ENCODE measurements at places on chromosomes 5 and 9. TPM values are rescaled to one million over a fixed set of nuclear protein-coding genes. Genes with fewer than 3 reads are reported as not detected.

ADCY2 gene
- 2.2 TPM for total RNA-seq

CCIN gene
- total RNA-seq: not detected

CKS2 gene
- total RNA-seq: 52.7 TPM

GRCh38 chr5:132147663-132148062, 74.1 kb downstream of the CSF2 start:
- H3K4me1 ChIP-seq: no peaks in the 10 kb centered on the region
- H3K4me3 ChIP-seq: no peak overlapping the region
- H3K27ac ChIP-seq: no peak overlapping the region
- no peak for DNase-seq

DNA sequence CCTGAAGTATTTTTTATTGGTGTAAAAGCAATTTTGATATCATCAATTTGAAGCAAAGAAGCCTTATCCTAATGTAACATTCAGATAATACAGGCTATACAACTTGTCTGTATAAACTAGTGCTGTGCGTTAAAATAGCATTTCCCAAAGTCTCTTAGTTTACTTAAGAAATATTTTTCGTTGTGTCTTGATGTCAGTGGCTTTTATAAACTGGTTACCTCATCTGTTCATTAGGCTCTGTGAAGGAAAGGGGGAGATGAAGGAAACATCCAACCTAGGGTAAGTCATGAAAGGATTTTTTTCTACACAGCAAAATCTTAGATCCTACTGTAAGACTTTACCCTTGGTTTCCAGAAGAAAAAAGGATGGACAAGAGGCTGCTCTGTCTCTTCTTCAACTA, 272.9 kb downstream of the PJA2 start:
- no peak for DNase-seq
- H3K4me3 ChIP-seq: no peak overlapping the region
- H3K4me1 ChIP-seq: peaks cover 10% of the 10 kb centered on the region
- no peak overlapping the region for H3K27ac ChIP-seq

- H3K27me3 ChIP-seq: no peaks in the 10 kb centered on the region
- peak overlapping the region; percentile 81 for H3K27ac ChIP-seq
- H3K36me3 ChIP-seq: no peaks in the 10 kb centered on the region
- no peak overlapping the region for H3K4me3 ChIP-seq
- peak; percentile 28 for DNase-seq
Measured at GRCh38 chr5:113118765-113119164, 142.2 kb downstream of the DCP2 start.

Data from cardiac muscle cell (in vitro differentiated cells and primary cell).